Activated naive CD4-positive, alpha-beta T cell treated with anti-CD3 and anti-CD28 coated beads, Interleukin-2, amount 50 U/mL, for 72 hours (primary cell): ENCODE measurements at places on chromosomes 4 and X.

- DNase-seq = no peak
Measured at GRCh38 chr4:99457270-99457669, 22.1 kb upstream of the ADH7 start.

- no peak for DNase-seq
Measured at GRCh38 chrX:920234-920799, 289.7 kb downstream of the SHOX start.

DNA sequence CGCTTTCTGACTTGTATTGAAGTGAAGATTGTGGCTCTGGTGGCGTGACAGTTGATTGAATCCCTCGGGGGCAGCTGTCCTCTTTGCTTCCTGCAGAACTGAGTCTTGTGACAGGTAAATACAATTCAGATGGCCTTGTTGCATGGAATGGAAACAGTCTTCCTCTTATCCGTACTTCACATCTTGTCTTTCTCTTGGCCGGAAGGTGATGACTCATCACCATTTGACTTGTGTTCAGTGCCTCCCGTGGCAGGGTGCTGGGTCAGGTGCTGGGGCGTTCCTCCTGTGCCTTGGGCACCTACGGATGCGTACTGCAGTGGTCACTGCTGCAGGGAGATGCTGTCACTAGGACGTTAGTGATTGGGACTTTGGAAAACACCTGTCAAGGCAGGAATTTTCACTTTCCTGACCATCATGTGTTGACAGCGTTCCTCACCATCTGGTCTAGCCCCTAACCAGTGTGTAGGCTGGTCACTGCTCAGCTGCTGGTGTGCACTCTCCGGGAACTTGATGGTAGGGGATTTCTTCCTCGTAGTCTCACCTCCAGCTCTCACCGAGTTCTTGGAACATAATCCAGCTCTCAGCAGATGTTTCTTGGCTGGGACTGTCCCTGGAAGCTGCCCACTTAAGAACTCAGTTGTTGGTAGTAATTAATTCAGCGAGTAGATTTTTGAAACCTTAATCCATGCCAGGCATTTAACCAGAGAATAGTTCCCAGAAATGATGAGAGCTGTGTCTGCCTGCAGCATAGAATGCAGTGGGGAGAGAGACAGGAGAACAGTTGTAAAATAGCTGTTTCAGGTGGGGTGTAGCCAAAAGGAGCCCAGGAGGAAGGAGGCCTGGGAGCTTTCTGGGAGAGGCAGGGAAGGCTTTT is 7.2 kb downstream of the TBC1D14 start:
- peak; percentile 75 for DNase-seq

GRCh38 chr4:182680234-182680653 is 236.9 kb downstream of the DCTD start:
- DNase-seq = no peak

DNA sequence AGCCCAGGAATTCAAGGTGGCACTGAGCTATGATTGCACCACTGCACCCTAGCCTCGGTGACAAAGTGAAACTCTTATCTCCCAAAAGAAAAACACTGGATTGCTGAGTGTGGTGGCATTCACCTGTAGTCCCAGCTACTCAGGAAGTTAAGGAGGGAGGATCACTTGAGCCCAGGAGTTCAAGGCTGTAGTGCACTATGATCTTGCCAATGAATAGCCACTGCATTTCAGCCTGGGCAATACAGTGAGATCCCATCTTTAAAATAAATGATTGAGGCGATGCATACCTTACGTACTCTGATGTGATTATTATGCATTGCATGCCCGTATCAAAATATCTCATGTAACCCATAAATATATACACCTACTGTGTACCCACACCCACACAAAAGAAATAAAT is 31.2 kb upstream of the LARP1B start:
- DNase-seq = no peak

GRCh38 chrX:123884809-123885408 is 25.1 kb downstream of the XIAP start:
- no peak for DNase-seq

DNA sequence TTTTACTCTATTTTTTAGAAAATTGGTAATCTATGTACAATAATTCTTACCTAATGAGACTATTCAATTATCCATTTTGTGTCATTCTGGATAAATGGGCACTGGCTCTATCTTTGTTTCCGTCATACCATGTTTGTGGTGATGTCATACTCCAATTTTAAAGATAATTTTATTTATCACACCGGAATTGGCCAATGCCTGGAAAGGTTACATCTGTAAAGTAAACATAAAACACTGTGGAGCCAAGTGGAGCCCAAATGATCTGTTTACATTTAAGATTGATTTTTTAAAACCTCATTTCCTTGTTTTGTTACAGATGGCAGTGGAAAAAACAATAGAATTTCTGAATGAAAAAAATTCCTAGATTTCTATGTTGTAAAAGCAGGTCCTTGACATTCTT is 120.2 kb upstream of the GPRIN3 start:
- DNase-seq = no peak

GRCh38 chrX:40576291-40576690 is 4.5 kb upstream of the ATP6AP2 start:
- no peak for DNase-seq

- DNase-seq = peak; percentile 25
Measured at GRCh38 chrX:20378233-20378920, 111.7 kb upstream of the RPS6KA3 start.

GRCh38 chr4:52638717-52639116 is 20.4 kb downstream of the USP46 start:
- DNase-seq = no peak

- DNase-seq = no peak
Measured at GRCh38 chrX:70087857-70088630, 25.8 kb downstream of the OTUD6A start.

GRCh38 chr4:915041-915474 is 17.1 kb downstream of the GAK start:
- DNase-seq = no peak

DNA sequence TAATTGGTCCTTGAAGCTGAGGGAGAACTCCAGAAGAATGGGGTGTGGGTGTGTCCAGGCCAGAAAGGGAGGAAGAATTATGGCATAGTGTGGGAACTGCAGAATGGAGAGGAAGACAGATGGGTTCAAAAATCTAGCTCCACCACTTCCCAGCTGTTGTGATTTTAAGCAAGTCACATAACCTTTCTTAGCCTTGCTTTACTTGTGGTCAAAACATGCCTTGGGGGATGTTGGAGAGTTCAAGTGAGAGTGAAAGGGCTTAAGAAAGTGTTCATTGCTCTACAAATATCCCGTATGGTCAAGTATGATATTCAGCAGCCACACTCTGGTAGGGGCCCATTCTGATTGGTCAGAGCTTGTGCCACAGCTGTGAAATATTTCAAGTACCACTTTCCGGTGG is 15.0 kb upstream of the STARD8 start:
- DNase-seq = no peak

- DNase-seq = no peak
Measured at GRCh38 chr4:145316897-145317574, 136.6 kb upstream of the OTUD4 start.

- DNase-seq = no peak
Measured at GRCh38 chrX:47313056-47313455, 57.3 kb upstream of the ZNF157 start.

- no peak for DNase-seq
Measured at GRCh38 chr4:48970471-48970921, 15.6 kb upstream of the CWH43 start.
